KG1 (cell line): ENCODE measurements at places on chromosomes 4 and X.

DNA sequence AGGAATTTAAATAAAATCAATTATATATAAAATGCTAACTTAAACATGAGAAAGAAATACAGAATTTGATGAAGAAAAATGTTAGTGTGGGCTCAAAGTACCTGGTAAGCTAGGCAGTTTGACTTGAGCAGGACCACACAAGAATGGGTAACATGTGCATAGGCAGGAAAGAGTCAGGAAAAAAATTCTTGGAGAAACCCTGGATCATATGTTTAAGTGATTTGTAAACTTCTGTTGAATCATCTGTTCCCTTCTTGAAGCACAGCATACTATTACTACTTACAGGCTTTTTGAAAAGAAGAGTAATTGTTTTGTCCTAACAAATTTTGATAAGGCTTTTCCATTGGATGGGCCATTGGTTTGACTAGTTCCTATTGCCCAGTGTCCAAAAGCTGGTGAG lies 37.5 kb upstream of the FHDC1 start:
- no peak for DNase-seq

- no peak for DNase-seq
These were observed 325.3 kb upstream of the RASGEF1B start for GRCh38 chr4:81796790-81797528.

- no peak for DNase-seq
These were observed 158.5 kb downstream of the NR3C2 start for GRCh38 chr4:148283665-148284064.

DNA sequence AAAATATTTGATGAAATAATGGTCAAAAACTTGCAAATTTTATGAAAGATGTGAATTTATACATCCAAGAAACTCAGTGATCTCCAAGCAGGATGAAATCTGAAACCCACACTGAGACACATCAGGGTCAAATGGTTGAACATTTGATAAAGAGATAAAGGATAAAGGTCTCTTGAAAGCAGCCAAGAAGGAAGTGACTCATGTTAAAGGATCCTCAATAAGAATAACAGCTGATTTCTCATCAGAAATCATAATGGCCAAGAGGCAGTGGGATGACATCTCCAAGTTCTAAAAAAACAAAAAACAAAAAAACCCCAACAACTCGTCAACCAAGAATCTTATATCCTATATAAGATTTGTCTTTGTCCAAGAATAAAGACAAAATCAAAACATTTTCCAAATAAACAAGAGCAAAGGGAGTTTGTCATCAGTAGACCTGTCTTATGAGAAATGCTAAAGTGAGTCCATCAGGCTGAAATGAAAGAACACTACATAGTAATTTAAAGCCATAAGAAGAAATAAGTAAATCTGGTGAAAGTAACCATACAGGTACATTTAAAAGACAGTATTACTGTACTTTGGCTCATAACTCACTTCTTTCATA lies 121.7 kb downstream of the PDS5A start:
- no peak for DNase-seq

GRCh38 chrX:15856222-15856587 lies 1.6 kb upstream of the AP1S2 start:
- peak; percentile 3 for DNase-seq

DNA sequence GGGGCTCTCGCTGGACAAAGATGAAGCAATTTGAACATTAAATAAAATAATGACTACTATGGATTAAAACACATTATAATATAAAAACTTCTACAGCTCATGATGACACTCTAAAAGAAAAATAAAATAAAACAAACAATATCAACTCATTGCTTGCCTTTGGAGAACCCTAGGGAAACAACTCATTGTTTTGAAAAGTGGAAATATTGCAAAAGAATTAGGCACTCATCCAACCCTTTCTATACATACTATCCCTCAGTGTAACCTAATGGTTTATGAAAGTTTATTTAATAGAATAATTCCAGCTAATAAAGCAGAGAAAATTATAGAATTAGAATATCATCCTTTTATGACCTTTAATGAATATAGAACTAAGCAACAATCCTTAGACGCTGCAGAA lies 718 bp downstream of the RAB40A start:
- no peak for DNase-seq

GRCh38 chr4:24468071-24468470 lies 116.3 kb downstream of the DHX15 start:
- DNase-seq: no peak

DNA sequence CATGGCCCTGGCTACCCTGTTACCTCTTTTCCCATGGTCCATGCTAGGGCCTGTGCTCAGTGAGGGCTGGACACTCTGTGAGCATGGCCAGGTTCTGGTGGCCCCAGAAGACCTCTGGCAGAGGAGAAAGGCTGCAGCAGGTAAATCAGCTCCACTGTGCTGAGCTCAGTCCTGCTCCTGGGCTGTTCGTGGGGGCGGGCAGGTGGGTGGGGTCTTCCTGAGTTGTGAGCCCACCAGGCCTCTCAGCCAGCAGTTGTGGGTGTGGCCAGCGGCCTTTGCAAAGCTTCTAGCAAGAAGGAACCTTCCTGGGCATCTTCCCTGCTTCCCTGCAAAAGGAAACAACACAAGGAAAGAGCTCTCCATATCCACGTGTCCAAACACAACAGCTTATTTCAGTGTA lies 85.3 kb upstream of the STX18 start:
- no peak for DNase-seq
